Stimulated activated CD4-positive, alpha-beta T cell treated with anti-CD3 and anti-CD28 coated beads, Interleukin-1b, Interleukin-23, amount 100 ng/mL, for 4 hours (primary cell): ENCODE measurements at places on chromosomes 3 and 15.
A peak's percentile ranks its signal among the peaks of the same experiment; 100 is the strongest.

GRCh38 chr15:53917109-53917508 is 61.1 kb upstream of the UNC13C start:
- DNase-seq: no peak

- no peak for DNase-seq
Observed at GRCh38 chr3:86996261-86996955, 5.5 kb upstream of the VGLL3 start.

DNA sequence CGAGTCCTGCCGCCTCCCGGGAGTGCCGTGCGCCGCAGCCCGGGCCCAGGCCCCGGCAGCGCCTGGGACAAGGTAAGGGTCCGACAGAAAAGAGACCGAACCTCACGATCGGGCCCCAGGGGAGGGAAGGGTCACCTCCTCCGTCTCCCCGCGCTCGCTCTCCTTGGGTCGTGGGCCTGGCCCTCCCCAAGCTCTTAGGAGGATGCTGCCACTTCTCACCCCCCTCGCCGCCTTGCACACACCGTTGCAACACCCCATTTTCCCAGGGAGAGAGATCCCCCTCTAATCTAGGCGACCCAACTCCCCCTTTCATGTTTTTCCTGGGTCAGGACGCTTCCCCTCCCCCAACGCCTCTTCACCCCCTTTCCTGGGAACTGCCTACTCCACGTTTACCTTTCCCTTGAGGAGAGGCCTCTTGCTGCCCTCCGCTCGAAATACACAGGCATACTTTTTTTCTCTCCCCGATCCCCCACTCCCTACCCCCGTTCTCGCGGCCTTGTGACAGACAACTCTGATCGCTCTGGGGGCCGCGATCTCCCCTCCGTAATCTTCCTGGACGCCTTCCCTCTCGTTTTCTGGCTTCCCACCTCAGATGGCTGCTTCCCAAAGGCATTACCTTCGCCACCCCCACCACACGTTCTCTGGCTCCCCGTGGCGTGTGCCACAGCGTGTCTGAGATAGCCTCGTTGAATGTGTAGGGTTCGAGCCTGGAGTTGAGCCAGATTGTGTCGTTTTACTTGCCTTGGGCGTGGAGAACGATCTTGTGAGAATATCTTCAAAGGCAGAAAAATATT is 688 bp downstream of the SETD5 start:
- peak; percentile 8 for DNase-seq

- no peak for DNase-seq
Observed at GRCh38 chr3:117019082-117019713, 309.6 kb downstream of the TUSC7 start.

DNA sequence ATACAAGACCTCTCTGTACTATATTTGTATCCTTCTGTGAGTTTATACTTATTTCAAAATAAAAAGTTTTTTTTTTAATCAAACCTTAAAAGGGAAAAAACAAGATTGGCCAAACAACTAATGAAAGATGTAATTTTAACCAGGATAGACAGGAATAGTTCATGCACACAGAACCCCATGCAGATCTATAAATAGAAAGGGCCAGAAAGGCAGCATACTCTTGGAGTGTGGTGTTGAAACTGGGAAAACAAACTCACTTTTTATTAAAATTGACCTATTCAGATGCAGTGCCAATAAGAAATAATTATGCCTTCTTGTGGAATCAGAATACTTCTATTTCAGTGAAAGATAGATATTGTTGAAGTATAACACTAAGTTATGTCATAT is 204.6 kb downstream of the PLCL2 start:
- no peak for DNase-seq
